ENCODE measurements at places on chromosomes 7 and 10.

- no peak for DNase-seq
These were observed 26.7 kb upstream of the LYZL2 start for GRCh38 chr10:30656233-30656632.

- no peak for DNase-seq
These were observed at the start of gene PYROXD2 for GRCh38 chr10:98414932-98415730. TSS of gene PYROXD2 (minus strand) at chr10:98415182. CDS start at chr10:98415135, 47 bp downstream.

- no peak for DNase-seq
These were observed 72.3 kb downstream of the FAS start for GRCh38 chr10:89062861-89063260.

- DNase-seq, result no peak
These were observed 102.7 kb downstream of the COL28A1 start for GRCh38 chr7:7432979-7433378.

DNA sequence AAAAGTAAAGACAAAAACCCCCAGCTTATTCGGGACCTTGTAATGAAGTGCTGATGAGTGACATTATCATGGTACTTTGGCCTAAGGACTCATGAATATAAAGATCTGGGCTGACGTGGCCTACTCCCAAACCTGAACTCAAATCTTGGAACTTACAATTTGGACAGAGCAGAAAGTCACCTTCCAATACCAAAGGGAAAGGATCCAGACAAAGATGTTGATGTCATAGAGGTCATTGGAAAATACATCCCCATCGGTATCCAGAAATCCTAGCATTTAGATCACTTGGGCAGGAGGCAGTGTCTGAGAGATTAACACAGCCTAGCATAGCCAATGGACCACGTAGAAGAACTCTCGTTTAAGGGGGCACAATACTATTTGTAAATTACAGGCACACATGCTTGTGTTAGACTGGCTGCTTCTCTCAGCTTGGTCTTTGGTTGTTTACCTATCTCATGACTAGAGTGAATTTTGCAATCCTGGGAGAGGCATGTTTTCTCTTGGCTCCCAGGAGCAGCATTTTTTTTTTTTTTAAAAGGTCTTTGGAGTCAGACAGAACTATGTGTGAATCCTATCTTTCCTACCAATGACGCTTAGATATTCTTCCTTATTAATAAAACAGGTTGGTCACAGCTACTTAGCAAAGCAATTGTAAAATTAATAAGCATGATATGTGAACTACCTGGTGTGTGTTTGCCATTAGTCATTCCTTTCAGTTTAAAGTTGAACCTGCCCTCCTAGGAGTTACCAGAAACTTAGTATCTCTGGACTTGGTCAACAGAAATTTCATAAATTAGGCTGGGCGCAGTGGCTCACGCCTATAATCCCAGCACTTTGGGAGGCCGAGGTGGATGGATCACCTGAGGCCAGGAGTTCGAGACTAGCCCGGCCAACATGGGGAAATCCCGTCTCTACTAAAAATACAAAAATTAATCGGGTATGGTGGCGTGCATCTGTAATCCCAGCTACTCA, 27.8 kb upstream of the MRPS33 start:
- DNase-seq, result no peak

DNA sequence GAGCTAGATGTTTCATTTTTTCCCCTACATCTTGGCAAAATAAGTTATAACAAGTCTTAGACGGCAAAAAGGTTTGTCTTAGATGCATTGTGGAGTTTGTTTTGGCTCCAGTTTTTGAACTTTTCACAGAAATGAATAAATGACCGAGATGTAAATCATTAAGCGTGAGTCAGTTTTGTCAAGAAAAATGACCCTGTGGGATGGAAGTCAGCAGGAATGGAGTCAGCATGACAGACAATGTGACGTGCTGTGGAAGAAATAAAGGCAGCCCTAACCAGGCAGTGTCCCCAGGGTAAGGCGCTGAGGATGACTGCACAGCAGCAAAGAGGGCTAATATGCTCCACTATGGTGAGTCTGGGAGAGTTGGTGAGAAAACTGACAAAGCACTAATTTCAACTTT, 163.2 kb downstream of the NOC3L start:
- DNase-seq, result no peak

- DNase-seq, result no peak
These were observed 18.1 kb downstream of the YWHAG start for GRCh38 chr7:76340617-76341131.

DNA sequence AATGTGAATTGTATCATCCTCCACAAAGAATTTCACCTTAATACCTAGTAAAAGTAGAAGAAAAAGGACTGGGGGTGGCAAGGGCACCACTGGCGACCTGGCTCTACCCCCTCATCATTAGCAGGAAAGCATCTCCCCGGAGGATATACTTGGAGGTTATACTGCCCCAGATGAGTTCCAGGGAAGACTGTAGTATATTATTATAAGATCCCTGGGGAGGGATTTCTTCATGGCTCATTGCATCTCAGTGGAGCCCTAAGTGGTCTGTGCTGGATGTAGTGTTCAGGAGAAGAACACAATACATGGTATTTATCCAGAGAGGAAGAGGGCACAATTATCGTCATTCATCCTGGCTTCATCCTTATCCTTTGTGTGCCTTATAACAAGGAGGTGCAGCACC, 14.2 kb upstream of the DYNC1I1 start:
- DNase-seq, result no peak

- no peak for DNase-seq
These were observed 49.0 kb downstream of the PIK3AP1 start for GRCh38 chr10:96671211-96671890.

DNA sequence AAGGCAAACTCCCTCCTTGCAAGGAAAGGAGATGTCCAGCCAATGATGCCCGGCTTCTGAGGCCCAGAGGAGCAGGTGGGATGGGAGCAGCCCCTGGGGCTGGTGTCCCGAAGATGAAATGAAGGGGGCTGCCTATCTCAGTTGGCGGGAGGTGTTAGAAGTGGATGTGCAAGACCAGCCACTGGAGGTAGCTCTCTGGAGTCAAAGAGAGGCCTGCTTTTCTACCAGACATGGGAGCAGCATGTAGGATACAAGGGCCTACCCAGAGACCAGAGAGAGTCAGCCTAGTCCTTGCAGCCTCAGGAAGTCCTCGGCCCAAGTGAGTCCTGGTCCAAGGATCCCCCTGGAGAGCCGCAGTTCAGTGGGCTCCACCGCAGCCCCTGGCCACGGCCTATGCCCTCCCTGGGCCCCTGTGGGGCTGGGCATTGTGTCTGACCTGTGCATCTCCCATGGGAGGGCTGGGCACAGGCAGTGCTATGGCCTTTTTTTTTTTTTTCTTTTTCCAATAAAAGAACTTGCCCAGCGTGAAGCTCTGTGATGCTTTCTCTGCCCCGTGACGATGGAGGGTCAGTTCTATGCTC, 17.7 kb downstream of the GOLGA7B start:
- DNase-seq, result no peak

DNA sequence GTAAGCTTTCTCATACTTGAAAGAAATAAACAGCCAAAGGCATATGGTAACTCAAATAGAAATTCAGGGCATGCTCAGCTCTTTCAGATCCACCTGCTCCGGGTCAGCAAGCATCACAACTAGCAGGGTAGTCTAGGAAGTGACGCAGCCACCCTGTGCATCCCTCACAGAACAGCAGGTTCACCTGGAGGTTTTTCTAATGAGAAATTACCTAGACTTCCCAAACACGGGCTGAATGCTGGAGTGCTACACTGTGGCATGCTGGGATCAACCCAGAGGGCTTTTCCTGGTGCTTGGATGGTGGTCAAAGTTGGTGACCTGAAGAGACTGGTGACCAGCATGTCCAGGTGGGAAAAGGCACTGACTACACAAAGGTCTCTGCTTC, 66.8 kb upstream of the DNAJB6 start:
- DNase-seq, result no peak

GRCh38 chr7:31304446-31304845, 36.1 kb downstream of the NEUROD6 start:
- DNase-seq, result no peak

DNA sequence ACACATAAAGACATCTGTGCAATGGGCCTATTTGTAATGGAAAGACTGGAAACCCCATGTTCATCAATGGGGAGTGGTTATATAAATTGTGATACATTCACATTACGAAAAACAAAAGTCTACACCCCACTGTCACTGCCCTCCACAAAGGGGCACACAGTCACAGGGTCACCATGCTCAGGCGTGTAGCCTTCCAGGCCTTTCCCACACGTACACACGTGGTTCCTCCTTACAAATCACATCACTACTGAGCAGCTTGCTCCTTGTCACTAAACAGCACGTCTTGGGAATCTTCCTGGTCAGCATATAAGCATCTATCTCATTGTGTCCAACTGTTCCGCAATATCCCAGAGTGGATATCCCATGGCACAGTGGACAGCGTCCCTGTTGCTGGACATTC, 163.1 kb downstream of the SLIT1 start:
- no peak for DNase-seq

DNA sequence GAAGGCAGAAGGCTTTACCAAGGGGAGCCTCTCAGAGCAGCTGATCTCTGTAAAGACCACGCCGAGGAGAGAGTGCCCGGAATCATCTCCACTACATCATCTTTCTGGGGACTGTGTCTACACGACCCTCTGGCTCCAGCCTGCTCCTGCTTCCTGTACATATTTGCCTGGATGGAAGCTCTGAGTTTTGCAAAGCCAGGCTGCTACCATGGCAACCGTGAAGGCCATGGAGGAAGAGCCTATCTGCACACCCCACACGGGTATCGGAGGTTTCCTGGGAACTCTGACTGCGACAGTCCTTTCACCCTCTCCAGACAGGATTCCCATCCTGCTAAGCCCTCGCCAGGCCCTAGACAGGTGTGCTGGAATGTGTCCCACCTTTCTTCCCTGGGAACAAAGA, 83.4 kb upstream of the TNRC18 start:
- DNase-seq, result no peak

DNA sequence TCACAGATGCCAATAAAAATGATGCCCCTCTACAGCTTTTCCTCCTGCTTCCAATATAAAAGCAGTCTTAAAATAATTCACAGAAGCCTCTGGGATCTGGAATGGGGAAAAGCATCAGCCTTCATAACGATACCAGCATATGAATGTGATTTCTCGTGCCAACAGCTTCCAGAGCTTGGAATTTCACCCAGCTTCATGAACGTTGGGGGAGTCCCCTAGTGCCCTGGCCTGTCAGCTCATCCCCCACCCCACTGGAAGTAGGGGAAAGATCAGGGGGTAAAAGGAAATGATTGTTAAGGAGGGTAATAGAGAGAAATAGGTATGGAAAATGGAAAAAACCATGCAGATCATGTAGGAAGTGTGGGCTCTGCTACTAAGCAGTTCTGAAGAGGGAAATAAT, 253.6 kb downstream of the INHBA start:
- no peak for DNase-seq

- no peak for DNase-seq
These were observed 1.3 kb downstream of the IMMP2L start for GRCh38 chr7:111560773-111561653.

- DNase-seq, result no peak
These were observed 80.8 kb downstream of the ARHGAP22 start for GRCh38 chr10:48523820-48524758.

GRCh38 chr10:1121271-1121970, 65.2 kb downstream of the WDR37 start:
- no peak for DNase-seq

DNA sequence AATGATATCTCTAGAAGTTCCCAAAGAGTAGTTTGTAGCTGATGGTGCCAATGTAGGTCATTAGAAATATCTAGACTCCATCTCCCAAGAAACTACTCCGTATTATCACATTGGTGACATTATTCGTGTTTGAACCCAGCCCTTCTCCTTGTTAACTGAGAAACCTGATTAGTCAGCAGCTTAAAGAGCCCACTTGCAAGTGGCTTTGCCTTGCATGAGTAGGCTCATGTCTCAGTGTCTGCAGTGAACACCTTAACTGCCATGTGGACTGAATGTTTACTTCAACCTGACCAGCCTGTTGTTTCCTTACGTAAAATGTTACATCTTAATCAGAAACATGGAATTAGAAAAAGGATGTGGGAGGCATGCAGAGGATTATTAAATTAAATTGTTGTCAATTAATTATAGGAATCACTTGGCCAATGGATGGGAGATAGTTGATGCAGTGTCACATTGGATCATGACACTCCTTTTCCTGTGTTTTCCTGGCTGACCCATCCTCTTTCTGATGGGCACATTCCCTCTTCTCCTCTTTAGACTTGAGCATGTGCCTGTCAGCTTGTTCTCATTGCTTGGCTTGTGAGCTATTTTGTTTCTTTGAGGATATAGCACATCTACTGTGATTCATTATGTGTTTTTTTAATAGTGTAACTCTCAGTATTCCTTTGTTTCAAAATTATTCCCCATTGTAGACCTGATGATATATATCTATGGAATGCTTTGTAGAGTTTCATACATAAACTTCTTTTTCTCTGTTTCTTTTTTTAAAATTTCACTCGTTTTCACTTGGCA, 18.0 kb downstream of the STARD3NL start:
- no peak for DNase-seq

GRCh38 chr7:80369321-80369720, 142.5 kb downstream of the GNAT3 start:
- no peak for DNase-seq

GRCh38 chr10:5305374-5305773, 59.4 kb upstream of the UCN3 start:
- DNase-seq, result no peak

- DNase-seq, result no peak
These were observed 205.3 kb downstream of the BUB3 start for GRCh38 chr10:123359539-123359938.

GRCh38 chr7:158646766-158647474, 57.7 kb downstream of the NCAPG2 start:
- DNase-seq, result no peak

GRCh38 chr10:86958116-86958900, at the start of gene SNCG:
TSS of gene SNCG (plus strand) at chr10:86958599. CDS start at chr10:86958698, 99 bp downstream.
- no peak for DNase-seq

DNA sequence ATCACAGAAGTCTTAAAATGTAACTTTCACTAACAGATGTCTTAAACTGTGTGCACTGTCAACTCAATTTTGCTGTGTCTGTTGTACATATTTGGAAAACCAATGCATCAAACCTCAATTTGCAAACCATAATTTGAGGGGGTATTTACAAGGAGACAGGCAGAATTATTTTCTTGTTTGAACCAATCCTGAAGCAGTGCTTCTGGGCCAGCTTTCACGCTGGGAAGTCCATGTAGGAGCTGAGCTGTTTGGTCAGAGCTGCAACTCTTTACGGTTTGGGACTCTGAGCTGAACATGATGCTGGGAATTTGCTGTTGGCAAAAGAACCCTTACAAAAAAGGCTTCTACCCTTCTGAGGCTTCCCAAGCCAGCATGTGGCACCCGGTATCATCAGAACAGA, 43.2 kb upstream of the EPC1 start:
- DNase-seq, result no peak

- DNase-seq, result no peak
These were observed 225.3 kb upstream of the POT1 start for GRCh38 chr7:125154930-125155329.

- no peak for DNase-seq
These were observed 241.2 kb downstream of the SKIDA1 start for GRCh38 chr10:21284301-21284700.

All from esophagus squamous epithelium (tissue), 5 donors.